ENCODE measurements at places on chromosomes 1 and 21.

GRCh38 chr21:15749082-15749860, 19.5 kb downstream of the USP25 start:
- DNase-seq = no peak

DNA sequence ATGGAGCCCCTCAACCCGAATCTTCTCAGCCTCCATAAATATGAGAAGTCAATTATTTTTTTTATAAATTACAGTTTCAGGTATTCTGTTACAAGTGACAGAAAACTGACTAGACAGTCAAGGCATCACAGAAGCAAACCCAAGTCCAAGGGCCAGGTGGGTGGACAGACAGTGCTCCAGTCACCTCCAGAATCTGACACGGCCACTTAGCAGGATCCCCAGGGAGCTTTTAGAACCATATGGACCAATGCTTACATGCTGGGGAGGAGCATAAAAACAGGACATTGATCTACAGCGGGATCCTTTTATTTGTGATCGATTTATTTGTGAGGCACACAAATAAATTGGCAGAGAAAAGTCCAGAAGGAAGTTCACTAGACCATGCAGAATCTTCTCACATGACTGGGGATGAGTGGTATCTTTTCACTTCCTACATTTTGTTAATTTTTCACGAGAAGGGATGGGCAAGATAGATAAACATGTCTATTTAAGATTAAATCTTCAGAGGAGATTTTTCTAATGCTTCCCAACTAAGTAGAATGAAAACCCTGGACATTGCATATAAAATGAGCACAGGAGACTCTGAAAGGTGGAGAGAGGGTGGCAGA, 15.0 kb downstream of the ZNF496 start:
- DNase-seq = no peak

GRCh38 chr1:65793359-65793732, 651 bp downstream of the PDE4B start:
- DNase-seq = no peak

- DNase-seq = no peak
Observed at GRCh38 chr1:193308438-193308837, 122.0 kb upstream of the B3GALT2 start.

DNA sequence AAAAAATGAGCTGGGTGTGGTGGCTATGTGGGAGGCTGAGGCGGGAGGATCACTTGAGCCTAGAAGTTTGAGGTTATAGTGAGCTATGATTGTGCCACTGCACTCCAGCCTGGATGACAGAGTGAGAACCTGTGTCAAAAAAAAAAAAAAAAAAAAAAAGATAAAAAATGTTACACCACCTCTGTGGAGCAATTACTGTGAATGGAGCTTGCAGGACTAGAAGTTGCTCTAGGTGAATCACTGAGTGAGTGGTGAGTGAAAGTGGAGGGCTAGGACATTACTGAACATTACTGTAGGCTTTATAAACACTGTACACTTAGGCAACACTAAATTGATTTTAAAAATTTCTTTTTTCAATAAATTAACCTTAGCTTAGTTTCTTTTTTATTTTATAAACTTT, 21.9 kb downstream of the TLCD4 start:
- DNase-seq = no peak

DNA sequence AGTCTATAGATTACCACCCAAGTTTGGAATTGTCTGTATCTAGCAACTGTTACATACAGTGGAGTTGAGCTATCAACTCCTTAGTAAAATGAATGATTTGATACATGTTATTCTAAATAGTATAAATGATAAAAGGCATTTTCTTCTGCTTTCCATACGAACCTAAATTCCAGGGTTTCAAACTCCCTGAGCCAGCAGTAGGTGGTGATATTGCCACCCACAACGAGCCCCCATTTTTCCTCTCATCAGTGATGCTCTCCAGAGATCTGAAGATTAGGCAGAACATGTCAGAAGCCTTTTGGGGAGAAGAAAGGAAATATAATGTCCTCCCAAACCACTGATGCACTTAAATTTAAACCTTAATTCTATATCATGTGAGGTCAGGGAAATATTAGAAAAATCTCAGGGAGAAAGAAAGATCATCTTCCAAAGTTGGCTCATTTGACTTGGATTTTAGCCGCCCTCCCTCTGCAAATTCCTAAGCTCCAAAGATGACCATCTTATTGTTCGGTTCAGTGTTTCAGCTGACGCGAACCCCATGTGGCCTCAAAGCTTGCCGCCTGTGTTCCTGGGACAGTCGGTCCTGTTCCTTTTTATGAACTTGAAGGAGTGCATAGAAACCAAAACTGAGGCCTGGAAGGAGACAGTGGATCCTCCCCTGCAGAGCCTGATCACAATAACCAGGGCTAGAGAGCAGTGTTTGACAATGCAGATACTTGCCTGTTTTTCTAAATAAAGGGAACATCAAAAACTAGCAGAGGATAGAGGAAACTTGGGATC, 2.3 kb downstream of the EVA1C start:
- no peak for DNase-seq

DNA sequence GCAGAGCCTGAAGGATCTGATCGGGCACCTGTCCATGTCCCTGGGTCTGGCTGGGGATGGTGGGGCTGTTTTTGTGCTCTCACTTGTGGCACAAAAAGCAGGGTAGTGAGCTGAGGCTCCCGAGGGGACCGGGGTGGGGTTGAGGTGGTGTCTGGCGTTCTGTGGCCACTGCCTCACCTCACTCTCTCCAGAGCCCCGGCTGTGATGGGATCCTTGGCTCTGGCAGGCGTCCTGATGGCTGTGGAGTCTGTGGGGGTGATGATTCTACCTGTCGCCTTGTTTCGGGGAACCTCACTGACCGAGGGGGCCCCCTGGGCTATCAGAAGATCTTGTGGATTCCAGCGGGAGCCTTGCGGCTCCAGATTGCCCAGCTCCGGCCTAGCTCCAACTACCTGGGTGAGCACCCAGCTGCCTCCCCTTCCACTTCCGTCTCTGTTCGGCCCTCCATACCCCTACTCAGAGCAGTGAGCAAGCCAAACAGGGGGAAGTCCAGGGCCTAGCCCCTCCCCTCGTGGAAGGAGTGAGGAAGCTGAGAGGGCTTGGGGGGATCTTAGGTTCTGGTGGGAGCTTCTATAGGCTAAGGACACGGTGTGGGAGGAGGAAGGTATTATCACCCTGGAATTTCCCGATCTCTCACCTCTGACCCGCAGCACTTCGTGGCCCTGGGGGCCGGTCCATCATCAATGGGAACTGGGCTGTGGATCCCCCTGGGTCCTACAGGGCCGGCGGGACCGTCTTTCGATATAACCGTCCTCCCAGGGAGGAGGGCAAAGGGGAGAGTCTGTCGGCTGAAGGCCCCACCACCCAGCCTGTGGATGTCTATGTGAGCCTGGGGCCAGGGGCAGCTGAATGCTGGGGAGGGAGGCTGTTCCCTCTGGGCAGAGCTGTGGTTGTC, 7.0 kb downstream of the ADAMTSL4 start:
- no peak for DNase-seq

GRCh38 chr1:176450526-176450925, 12.4 kb upstream of the PAPPA2 start:
- no peak for DNase-seq

DNA sequence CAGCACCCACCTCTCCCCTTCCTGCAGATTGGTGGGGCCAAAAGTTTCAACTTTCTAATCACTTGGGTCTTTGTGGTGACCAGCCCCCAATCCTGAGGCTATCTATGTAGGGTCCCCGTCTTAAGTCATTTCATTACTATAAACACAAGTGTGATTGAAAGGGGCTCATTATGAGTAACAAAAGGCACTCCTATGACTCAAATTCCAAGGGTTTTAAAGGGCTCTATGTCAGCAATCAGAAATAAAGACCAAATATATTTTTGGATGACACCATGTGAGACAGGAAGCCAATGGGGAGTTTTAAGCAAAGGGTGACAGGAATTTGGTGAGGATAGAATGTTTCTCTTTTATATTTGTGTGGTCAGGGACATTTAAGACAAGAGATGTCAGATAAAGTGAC, 6.2 kb downstream of the ERO1B start:
- no peak for DNase-seq

- DNase-seq = no peak
Observed at GRCh38 chr1:100074604-100075395, 57.9 kb downstream of the SASS6 start.

GRCh38 chr1:154391086-154391770, 13.9 kb upstream of the IL6R start:
- DNase-seq = no peak

- DNase-seq = peak; percentile 66
Observed at GRCh38 chr1:21270086-21270689, 20.1 kb downstream of the ECE1 start.

GRCh38 chr1:213934649-213935048, 53.1 kb upstream of the PROX1 start:
- DNase-seq = no peak

DNA sequence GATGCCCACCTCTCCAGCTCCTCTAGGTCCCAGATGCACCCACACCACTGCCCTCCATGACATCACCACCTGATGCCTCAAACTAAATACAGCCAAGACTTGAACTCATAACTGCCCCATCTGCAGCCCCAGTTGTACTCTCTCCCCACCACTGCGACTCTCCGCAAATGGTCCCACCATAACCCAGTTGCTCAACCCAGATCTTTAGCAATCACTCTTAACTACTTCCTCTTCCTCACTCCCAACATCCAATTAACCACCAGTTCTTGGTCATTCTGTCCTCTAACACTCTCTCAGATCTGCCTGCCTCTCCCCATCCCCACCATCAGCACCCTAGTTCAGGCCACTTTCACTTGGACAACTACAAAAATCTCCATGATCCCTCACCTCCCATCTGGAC, 36.8 kb upstream of the PLA2G2C start:
- peak; percentile 80 for DNase-seq

DNA sequence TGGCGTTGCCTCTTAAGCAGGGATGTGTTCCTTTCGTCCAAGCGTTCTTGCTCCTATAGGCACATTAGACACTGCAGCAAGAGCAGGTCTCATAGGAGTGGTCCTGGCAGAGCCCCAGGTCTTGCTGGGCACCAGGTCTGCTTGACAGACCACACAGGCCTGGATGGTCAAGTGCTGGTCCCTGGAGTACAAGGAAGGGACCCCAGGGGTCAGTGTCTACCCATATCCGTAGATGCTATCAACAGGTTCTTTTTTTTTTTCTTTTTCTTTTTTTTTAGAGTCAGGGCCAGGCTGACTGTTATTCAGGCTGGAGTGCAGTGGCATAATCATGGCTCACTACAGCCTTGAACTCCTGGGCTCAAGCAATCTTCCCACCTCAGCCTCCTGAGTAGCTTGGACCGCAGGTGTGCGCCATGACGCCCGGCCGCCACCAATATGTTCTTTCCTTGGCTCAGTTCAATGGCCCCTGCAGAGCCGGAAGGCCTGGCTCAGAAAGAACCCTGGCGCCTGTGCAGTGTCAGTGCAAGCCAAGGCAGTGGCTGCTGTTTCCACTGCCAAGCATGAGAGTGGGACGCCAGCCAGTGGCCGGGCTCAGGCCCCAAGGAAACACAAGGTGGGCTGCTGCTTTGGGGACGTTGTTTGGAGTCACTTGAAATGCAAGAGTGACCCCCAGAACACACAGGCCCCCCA, 10.0 kb upstream of the TNFRSF8 start:
- DNase-seq = no peak

- DNase-seq = peak; percentile 62
Observed at GRCh38 chr1:28737307-28738132, 780 bp downstream of the YTHDF2 start.

- DNase-seq = no peak
Observed at GRCh38 chr1:218964471-218965185, 209.1 kb upstream of the LYPLAL1 start.

DNA sequence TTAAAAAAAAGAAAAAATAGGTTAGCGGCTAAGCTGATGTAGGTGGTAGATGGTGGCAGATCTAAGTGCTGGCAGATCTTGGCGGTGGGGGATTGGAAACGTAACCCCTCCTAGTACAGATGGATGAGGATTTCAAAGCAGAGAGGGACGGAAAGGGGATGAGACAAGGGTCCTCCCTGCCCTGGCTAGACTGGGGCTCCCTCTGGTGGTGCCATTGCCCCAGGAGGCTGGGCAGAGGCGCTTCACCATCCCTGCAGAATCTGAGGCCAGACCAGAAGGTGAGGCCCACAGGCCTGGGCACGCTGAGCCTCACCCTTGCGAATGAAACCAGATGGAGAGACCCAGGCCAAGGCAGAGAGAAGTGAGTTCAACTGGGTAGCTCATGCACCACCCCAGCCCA, 7.0 kb upstream of the PLEKHA6 start:
- peak; percentile 33 for DNase-seq

DNA sequence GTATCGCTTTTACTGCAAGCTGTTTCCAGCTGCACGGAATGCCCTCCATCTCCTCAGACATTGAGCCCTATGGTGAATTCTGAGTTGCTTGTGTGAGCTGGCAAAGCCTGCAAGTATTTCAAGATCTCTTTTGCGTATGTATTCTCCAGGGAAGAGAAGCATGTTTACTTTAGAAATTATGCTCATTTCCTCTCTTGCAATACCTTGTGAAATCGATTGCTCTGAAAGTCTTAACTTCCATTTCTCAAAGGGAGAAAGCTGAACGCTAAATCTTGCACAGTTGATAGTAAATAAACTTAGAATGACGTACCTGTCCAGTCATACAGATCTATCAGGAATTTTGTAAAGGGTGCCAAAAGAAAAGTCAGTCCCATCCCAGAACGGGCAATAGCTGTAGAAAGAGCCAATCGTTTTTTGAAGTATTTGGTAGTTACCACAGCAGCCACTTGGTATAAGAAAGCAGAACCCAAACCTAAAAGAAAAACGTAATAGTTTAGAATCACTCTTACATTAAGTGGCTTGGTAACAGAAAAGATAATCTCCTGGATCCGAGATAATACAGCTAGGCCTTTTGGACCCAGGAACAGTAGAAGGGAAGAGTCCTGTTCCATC, 10.0 kb downstream of the SLC16A4 start:
- DNase-seq = peak; percentile 88

DNA sequence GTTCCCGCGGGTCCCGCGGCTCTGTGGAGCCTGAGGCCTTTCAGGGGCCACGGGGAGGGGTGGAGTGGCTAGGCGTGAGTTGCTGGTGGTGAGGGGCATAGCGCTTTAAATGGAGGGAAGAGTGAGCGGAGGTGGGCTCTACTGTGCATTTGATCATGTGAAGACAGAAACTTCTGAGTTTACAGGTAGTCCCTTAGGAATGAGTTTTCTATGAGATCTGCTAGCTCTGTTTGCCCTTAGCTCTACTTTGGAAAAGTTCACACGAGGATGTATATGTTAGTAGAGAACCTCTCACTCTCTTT, 593 bp downstream of the ST6GALNAC3 start:
- DNase-seq = no peak

GRCh38 chr1:116178837-116179236, 67.6 kb downstream of the MAB21L3 start:
- DNase-seq = no peak

- DNase-seq = no peak
Observed at GRCh38 chr1:114470681-114471080, 40.3 kb downstream of the TRIM33 start.
